ENCODE measurements at places on chromosomes 7 and 10.

DNA sequence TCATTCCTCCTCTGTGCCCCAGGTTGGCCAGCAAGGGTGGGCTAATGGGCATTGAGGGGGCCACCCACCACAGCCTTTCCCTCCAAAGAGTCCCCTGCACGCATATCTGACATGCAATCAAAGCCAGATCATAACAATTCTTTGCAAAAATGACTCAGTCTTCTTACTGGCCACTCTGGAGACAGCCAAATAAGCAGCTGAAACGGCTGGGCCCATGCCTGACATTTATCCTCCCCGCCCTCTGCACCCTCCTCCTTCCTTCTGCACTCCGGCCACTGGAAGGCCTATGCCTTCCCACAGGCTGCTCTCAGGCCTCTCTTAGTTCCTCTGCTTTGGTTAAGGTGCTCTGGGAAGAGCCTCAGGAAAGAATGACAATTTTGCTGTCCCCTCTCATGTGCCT is 29.2 kb upstream of the NPFFR1 start:
- peak; percentile 89 for DNase-seq

DNA sequence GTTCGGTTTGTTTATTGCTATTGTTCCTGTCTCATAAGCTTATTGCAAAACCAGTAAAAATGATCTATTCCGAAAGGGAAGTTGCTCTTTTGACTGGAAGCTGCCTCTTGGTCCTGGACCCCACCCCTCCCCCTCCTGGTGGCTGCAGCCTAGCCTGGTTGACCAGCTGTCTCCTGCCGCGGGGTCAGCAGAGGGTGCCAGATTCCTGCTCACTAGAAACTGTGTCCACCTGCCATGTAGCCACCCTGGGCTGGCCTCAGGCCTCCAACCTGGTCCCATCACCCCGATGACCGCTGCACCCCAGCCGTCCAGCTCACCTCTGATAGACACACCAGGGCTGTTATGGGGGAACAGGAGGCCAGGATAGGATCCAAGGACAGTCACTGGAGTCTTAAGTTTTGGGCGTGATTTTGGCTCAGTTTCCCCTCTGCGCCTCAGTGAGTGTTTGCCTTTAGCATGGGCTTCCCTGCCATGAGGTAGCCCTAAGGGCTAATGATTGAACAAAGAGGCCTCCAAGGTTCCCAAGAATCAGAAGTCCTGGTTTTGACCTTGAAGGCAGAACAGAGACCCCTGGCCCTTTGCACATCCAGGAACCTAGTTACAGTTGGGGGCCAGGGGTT is 32.9 kb upstream of the SLF2 start:
- no peak for DNase-seq

- DNase-seq, result peak; percentile 18
These were observed 5.8 kb downstream of the FBH1 start for GRCh38 chr10:5895804-5896203.

DNA sequence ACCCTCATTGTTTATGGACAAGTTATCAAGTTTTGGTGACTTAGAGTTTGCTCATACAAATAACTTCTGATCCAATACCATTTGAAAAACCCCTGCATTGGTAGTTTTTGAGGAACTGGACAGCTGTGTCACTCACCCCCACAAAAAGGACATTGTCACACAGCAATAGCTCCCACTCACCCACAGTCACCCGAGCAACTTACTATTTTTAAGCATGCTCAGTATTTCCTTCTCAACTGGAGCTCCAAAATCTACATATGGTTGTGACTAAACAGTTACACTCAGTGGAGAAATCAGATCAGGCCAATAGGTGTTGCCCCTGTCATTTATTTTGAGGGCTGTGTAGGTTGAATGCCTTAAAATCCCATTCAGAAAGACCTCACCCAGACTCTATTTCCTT is 165.2 kb upstream of the AUTS2 start:
- DNase-seq, result no peak

DNA sequence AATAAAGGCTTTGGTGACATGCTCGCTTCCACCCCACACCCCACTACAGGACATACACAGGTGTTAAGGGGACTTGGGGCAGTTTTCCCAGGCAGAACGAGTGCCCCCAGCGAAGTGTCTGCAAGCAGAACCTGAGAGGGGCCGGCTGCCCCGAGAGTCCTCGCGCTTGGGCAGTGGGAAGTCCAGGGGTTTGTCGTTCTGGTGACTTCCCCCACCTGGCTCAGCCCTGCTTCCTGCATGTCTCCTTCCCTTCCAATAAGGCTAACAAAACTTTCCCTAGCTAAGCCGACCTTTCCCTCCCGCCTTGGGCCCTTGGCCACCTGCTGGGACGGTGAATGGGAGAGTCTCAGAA is 916 bp downstream of the VWA2 start:
- no peak for DNase-seq

DNA sequence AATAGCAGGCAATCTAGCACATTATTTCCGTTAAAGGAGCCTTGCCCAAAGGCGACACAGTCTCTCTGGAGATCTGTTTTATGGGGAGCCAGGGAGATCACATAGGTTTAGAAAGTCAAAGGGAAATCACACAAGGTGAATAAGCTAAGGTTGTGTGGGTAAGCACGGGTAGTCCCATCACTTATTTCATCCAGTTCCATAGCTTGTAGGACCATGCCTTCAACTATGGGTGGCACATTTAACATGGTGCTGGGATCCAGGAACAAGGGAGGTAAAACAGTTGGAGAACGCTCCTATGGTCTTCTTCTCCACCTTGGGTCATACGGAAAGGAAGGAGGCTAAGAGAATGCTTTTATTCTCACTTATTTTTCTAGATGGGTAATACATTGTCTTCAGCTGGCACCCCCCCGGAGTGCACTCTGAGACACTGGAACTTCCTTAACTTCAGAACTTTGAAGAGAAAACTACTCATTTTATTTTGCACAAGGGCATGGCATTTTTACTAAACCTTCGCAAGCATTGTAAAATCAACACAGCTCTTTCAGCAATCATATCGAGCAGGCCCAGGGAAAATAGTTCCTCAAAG is 435.4 kb downstream of the KIF20B start:
- no peak for DNase-seq

- DNase-seq, result no peak
These were observed 85.8 kb downstream of the GSAP start for GRCh38 chr7:77330169-77330882.

DNA sequence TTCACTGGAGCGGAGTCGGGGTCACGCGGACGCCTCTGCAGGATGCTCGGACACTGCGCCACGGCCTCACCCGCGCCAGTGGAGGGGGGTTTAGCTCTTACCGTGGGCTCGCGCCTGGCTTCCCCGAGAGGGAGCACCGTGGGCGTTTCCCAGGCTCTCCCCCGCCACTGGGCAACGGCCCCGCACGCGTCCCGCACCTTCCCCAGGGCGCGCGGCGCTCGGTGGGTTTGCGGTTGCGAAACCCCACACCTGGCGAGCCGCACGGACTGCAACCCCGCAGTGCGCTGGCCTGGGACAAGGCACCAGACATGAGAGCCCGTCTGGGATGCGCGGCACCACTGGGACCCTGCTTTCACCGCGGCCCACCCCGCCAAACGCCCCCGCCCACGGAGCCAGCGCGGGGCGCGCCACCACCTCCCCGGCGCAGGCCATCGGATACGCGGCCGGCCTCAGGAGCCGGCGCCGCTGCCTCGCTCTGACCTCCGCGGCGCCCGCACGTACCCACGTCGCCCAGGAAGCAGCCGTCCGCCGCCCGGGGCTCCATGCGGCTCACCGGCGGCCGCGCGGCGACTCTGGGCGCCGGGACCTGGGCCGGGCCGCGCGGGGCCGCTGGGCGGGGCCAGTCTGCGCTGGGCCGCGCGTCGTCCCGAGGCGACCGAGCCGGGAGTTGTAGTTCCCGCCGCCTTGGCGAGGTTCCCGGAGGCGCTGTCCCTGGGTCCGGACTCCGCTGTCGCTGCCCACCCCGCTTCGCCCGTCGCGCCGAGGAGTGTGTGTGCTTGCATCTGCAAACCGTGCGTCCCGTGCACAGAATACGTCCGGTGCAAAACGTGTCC is at the start of gene ASB13:
ASB13 (minus strand) TSS at position 588 of the 833 bp plus-strand sequence; CDS start at position 544, 44 bp downstream.
- DNase-seq, result peak; percentile 92

DNA sequence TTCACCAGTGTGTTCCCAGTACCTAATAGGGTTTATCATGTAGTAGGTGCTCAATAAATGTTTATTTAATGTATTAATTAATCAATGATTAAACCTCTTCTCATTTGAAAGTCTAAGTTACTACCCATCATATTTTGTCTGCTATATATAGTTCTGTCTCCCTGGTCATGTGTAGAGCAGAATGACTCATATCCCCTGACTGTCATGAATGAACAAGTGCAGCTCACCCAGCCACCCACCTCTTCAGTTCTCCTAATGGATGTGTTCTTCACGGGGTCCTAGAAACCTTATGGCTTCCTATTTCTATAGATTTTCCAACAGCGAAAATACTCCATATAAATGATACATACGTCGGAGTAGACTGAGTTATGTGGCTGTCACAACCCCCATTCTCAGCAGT is 64.5 kb downstream of the HIF1AN start:
- no peak for DNase-seq

GRCh38 chr7:105060923-105061322 is 46.9 kb downstream of the KMT2E start:
- no peak for DNase-seq

DNA sequence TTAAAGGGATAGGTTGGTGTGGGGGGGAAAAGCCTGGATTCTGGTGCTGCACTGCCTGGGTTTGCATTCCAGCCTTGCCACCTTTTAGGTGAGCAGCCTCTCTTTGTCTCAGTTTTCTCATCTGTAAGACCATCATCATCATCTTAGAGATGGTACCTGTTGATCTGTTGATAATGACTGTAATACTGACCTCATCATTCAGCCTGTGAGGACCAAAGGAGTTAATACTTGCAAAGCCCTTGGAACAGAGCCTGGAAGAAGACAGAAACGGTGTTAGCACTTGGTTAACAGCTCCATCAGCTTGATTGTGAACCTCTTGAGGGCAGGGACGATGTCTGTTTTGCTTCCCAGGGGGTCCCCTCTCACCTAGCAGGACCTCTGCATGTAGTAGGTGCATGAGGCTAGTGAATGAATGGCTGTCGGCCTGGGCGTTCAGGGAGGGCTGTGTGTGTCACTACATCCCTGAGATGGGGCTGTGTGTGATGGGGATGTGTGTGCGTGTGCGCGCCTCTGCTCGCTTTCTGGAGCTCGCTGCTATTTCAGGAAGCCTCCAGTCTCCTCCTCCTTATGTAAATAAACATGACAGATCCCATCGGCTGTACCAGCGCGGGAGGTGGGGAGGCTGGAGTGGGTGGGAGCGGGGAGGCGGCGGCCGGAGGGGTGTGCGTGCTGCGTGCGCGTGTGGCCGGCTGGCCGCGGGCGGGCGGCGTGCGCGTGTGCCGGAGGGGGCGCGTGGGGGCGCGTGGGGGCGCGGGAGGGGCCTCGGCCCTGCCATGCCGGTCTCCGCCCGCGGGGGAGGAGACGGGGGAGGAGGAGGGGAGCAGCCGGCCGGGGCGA is 61.2 kb downstream of the NEURL1 start:
- DNase-seq, result peak; percentile 84

- DNase-seq, result peak; percentile 64
These were observed 22.3 kb downstream of the CNPY1 start for GRCh38 chr7:155524018-155524556.

- peak; percentile 93 for DNase-seq
These were observed 650 bp upstream of the TM9SF3 start for GRCh38 chr10:96587264-96588059.

DNA sequence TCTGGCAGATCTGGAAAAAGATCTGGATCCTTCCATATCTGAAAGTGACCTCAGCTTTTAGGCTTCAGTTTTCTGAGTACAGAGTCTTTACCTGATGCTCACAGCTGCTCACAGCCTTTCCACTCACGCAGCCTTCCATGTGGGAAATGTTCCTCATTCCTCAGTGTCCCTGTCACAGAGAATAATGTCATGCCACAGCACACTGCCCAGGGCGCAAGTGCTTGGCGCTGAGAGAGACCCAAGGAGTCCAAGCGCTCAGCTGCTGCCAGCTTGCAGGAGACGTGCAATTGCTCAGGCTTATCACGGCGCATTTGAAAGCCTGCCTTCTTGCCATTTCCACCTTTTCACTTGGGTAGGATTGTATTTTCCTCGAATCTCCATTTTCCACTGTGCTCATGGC is 271.9 kb upstream of the MKI67 start:
- no peak for DNase-seq

DNA sequence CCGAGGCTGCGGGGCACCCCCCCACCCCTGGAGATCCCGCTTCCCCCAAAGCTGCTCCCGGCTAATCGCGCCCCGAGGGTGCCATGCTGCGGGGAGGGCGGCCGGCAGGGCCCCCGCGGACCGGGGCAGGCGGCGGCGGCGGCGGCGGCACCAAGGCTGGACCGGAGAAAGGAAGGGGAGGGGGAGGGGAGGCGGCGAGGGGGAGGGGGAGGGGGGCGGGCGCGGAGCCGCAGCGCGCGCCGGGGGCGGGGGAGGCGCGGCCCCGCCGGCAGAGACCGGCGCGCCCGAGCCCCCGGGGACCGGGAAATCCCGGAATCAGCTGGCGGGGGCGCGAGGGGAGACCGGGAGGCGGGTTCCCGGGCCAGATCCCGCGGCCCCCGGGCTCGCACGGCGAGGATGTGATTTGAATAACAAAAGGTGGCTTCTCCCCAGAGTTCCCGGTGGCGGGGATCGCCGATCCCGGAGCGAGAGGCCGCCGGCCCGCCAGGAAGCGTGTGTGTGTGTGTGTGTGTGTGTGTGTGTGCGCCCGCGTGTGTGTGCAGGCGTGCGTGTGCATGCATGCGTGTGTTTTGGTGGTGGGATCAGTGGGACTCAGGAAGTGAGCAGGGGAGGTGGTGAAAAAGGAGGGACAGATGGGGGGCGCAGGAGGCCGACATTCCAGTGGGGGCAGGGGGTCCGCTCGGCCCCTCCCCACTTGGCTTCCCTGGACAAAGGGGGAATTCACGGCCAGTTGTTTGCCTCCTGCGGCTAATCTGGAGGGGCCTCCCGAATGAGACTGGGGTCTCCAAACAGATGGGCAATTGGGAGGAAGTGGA is 99.5 kb downstream of the HIP1 start:
- DNase-seq, result peak; percentile 87

DNA sequence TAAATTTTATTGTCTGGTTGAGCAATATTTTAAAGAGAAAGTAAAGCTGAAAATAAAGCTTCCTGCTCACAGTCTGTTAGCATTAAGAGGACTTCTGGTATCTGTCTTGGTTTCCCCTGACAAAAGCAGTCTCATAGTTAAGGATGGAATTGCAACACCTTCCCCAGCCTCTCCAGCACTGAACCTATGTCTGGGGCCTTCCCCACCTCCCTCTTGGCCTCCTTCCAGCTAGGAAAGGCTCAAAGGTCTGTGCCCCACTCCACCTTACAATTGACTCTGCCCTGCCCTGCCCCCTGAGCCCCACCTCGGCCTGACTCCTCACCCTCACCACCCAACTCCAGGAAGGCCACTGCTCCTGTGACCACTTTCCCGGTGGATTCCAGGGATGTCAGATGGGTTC is 33.2 kb downstream of the COL17A1 start:
- DNase-seq, result no peak

GRCh38 chr10:133379801-133380666 is 972 bp downstream of the PAOX start:
- no peak for DNase-seq
